Mucosa of gallbladder (tissue), 1 donor: ENCODE measurements at places on chromosomes 16 and 17. TPM values are rescaled to one million over a fixed set of nuclear protein-coding genes. Genes with fewer than 3 reads are reported as not detected.

- no peak for DNase-seq
Measured at GRCh38 chr17:50325906-50326305, 20.0 kb upstream of the XYLT2 start.

The SDR42E1 gene
- 10.5 TPM for total RNA-seq

DNA sequence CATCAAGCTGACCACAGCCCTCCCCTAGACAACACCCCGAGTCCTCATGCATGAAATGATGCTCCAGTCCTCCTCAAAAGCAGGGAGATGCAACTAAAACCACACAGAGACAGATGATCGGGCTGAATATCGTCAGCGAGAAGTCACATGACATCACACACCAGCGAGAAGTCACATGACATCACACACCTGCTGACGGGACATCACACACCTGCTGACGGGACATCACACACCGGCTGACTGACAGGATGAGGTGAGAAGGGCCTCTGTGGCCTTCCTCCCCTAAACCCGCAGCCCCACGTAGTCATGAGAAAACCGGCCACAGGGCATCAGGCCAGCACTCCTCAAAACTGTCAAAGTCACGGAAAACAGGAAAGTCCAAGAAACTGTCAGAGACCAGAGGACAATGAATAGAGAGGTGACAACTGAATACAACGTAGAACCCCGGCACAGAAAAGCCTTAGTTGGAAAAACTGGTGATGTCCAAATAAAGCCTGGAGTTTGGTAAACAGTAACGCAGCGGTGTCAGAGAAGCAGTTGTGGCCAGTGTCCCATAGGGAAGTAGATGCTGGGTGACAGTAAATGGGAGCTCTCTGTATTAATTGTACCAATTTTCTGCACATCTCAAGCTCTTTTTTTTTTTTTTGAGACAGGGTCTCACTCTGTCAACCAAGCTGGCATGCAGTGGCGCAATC is 14.3 kb downstream of the LITAF start:
- DNase-seq = no peak

The NOG gene
- 0.20 TPM for total RNA-seq

The EVPLL gene
- total RNA-seq = 0.14 TPM

DNA sequence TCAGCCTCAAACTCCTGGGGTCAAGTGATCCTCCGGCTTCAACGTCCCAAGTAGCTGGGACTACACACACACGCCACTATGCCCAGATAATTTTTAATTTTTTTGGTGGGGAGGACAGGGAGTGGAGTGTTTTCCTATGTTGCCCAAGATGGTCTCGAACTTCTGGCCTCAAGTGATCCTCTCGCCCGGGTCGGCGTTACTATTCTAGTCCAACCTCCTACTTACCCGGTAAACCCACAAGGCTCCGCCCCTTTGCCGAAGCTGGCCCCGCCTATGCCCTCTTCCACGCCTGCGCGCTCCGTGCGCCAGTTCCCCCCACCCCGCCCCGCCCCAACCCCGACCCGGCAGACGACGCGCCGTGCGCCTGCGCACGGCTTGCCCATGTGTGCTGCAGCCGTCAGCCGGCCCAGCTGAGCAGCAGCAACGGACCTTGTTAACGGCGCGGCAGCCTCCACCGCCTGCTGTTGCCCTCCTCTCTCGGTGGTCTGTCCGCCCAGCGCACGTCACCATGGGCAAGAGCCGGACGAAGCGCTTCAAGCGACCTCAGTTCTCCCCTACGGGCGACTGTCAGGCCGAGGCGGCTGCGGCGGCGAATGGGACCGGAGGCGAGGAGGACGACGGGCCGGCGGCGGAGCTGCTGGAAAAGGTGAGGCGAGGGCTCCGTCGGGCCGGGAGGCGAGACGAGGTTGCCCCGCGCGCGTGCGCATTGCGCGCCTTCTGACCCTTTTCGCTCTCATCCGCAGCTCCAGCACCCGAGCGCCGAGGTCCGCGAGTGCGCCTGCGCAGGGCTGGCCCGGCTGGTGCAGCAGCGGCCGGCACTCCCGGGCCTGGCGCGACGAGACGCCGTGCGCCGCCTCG is at the start of gene HEATR3:
HEATR3 (plus strand) TSS at position 347 of the 858 bp plus-strand sequence; CDS start at position 509, 162 bp downstream.
- DNase-seq = peak; percentile 94

- no peak for DNase-seq
Measured at GRCh38 chr16:76665571-76666275, 388.5 kb downstream of the CNTNAP4 start.

- no peak for DNase-seq
Measured at GRCh38 chr17:8904686-8905085, 37.2 kb upstream of the PIK3R6 start.

The DNAH17 gene
- not detected for total RNA-seq

DNA sequence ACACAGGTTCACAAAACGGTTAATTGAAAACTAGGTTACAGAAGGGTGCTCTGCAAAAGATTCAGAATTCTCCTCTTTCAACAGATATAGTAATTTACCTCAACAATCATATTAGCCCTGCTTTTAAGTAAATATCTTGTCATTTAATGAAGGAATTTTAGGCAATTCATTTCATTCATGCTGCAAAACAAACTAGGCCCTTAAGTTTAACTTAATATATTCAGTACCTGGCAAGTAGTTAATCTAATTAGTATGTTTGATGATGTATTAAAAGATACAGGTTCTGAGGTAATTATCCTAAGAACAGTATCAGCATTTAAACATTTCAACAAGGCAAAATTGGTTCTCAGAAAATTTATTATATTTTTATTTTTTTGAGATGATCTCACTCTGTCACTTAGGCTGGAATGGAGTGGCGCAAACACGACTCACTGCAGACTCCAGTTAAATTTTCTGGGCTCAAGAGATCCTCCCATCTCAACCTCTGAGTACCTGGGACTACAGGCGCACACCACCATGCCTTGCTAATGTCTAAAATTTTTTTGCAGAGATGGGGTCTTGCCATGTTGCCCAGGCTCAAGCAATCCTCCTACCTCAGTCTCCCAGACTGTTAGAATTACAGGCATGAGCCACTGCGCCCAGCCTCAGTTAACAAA is 44.9 kb downstream of the SMURF2 start:
- DNase-seq = no peak
